NCI-H1417 treated with DMSO at 0.1 percent for 48 hours (cell line): ENCODE measurements at places on chromosomes 5 and 9.
A peak's percentile ranks its signal among the peaks of the same experiment; 100 is the strongest.

DNA sequence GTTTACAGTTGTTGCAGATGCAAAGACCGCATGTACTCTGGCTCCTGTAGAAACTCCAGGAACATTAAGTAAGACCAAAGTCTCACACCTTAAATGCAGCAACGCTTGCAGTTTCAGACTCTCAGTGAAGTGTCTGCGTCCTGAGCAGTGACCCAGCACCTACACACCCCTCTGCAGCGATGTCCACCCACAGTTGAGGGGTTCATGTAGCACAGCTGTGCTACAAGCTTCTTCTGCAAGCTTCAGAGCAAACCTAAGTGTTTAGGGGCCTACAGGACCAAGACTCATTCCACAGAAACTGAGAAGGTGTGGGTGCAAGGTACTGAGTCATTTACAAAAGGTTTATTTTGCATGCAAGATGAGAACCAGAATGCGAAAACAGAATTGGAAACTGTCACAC, 191.0 kb downstream of the IRX2 start:
- DNase-seq = no peak

GRCh38 chr5:152412129-152412528, 7.0 kb upstream of the NMUR2 start:
- no peak for DNase-seq

DNA sequence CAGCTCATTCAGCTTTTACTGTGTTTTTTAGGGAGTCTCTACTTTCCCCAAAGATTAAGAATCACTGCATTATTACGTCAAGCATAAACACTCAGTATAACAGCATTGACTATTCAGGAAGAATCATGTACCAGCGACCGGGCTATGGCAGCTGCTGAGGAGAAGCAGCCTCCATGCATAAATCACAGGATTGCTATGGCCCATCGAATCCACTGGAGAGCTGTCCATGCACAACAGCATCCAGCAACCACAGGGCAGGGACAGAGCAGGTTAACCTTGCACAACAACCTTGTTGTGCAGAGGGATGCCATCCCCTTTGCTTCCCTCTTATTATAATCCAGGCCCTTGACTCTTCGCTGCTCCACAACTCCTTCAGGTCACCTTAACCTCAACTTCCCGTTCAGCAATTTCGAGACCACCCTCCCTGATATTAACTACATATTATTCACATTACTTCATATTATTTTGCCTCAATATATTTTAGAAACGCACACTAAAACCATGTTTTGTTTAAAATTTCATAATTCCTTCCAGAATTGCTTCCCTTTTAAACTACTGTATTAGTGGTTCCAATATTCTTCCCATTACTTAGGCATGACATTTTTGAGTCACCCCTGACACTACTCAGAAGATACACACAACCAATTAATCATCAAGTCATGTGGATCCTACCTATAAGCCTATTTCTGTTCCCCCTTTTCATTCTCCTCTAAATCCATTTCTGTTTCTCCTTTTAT, 991 bp downstream of the IARS1 start:
- DNase-seq = no peak

DNA sequence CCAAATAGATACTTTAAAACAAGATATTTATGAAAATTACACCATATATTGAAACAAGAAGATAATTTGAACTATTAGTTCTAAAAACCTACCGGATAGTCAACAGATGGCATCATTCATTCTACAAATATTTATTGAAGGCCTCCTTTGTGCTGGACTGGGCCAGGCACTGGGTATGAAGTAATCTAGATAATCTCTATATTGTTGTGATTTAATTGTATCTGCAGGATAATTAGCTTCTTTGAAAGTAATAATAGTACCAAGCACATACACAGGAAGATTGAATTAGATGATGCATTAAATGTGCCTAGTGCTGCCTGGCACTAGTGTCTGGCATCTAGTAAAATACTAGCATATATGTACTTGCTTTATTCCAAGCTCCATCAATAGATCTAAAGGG, 735.2 kb upstream of the DMAC1 start:
- DNase-seq = no peak

DNA sequence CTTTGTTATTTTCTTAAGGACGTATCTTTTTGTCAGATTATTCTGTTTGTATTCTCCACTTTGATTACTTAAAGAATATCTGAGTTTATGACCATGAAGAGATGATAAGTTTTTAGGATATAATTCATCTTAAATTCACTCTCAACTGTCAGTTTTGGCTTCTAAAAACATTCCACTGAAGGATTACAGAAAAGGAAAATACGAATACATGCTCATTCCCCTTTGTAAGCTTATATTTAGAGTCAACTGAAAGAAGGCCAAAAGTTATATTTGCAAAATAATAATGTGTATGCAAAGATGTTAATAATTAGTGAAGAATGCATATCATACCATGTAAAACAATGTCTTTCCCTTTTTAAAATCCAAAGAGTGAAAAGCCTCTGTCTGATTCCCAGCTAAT, 52.5 kb downstream of the ZNF474 start:
- DNase-seq = no peak

DNA sequence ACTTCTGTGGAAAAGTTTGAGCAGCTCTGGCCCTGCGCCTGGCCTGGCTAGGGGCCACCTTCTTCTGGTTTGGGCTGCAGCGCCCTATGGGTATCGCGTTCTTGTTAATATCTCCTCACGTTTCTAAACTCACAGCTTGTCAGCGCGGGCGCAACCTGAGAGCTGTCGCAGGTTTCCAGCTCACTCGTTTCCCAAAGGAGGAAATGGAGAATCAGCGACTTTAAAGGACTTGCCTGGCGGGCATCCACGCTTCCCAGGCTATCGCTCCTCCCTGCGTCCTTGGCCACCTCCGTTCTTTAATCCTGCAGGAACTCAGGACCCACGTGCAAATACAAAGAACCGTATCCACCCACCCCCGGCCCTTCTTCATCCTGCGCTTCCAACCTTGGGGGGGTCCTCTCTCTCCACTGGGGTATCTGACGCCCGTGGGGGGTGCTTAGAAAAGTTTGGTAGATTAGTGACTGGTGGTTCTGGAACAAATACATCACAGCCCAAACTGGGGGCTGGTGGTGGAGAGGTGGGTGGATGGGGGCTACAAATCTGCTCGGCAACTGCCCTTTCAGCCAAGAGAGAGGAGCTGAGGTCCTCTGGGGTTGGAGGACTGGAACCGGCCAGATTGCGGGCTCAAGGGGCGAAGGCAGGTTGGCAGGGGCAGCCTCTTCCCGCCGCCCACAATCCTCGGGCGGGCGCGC, 578 bp upstream of the PSAT1 start:
- peak; percentile 8 for DNase-seq

GRCh38 chr5:166695326-166695725, 1596.1 kb upstream of the WWC1 start:
- DNase-seq = no peak

DNA sequence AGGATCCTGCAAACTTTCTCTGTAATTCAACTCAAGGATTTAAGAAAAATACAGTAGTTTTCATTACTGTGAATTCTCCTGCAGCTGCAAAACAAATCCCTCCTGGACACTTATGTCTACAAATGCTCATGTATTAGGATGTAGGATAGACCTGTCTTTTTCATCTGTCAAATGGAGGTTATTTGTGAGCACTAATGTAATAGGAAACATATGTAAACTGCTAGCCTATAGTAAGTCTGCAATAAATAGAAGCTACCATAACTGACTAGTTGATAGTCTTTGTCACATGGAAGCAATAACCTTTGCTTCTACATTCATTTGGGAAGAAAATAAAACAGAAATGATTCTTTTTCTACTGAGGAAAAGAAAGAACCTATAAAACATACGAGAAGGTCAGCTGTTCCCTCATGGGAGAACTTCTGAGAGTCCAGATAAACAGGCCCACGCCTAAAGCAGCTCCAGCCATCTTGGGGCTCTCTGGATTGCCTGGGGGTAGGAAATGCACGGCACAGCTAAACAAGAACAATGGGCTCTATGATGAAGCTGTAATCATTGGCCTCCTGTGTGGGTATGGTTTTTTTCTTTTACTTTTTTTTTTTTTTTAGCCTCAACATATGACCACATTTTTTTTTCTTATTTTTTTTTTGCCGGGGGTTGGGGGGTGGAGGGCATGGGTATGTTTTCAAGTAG, 6.2 kb downstream of the KCNV2 start:
- no peak for DNase-seq

DNA sequence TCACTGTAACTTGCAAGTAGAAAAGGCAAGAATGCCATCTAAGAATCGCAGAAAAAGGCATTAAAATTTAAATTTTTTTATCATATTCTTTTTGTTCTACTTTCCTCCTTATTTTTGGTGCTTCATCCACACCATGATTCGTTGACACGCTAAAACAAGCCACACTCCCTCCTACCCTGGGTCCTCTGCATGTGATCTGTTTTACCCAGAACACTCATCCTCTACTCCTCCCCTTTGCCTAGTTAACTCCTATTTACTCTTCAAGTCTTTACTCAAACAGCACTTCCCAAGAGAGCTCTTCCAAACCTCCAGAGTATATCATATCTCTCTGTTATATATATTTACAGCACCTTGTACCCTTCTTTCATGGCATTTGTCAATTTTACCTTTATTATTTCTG, 61.4 kb upstream of the SRP19 start:
- DNase-seq = no peak

GRCh38 chr5:67814569-67815311, 400.8 kb upstream of the PIK3R1 start:
- DNase-seq = no peak

DNA sequence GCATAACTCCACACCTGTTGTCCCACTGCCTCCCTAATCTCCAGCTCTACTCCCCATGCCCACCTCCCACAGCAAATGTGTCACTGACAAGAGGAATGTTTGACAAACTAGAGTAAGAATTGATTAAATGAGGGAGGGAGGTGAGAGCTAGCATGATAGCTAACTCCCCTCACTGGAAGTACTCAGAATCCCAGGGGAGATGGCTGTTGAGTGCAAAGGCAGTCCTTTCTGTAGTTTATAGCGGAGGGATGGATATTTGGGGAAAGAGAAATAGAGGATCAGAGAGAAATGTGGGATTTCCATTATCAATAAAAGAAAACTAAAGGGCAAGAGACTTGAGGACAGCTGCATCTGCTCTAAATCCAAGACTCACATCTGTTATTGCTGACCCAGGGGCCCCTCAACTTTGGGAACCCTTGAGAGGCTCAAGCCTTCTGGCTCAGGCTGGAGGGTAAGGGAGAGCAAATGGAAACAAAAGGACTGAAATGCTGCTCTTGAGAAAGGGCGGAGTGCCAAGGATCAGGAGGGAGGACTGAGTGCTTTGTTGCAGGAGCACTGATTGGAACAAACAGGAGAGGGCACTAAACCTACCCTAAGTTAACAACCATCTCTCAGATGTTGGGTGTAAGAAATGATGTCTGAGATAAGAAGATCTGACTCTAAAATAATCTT, 372.1 kb downstream of the NTRK2 start:
- no peak for DNase-seq

DNA sequence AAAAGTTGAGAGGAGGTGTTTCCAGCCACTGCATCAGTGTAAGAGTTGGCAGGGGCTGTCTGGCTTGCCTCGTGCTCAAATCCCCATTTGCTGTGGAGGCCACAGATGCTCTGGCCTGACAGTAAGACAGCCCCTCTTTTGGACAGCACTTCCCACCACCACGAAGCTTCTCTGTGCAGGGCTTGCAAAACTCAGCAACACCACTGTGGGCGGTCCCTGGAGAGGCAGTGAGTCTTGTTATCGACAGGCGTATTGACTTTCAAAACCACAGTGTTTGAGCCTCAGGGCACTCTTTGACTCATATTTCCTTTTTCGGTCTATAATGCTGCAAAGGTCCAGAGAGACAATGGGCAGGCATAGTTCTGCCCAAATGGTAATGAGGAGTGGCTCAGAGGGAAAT, 539.5 kb downstream of the EBF1 start:
- DNase-seq = no peak

DNA sequence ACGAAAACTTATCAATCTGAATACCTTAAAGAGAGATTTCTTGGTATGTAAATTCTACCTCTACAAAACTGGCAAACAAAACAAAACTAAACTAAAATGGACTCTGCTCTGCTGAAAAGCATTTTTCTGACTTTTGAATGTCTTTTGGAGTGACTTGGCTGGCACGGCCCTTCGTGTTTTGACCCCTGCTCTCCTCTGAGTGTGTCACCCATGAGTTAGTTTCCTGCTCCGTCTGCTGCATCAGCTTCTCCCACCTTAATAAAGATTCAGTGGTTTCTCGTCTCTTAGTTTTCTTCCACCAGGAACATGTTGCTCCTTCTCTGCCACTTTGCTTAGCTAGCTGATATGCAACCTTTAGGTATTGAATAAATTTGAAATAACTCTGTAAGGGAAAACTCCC, 1084.0 kb upstream of the CDH18 start:
- DNase-seq = no peak

DNA sequence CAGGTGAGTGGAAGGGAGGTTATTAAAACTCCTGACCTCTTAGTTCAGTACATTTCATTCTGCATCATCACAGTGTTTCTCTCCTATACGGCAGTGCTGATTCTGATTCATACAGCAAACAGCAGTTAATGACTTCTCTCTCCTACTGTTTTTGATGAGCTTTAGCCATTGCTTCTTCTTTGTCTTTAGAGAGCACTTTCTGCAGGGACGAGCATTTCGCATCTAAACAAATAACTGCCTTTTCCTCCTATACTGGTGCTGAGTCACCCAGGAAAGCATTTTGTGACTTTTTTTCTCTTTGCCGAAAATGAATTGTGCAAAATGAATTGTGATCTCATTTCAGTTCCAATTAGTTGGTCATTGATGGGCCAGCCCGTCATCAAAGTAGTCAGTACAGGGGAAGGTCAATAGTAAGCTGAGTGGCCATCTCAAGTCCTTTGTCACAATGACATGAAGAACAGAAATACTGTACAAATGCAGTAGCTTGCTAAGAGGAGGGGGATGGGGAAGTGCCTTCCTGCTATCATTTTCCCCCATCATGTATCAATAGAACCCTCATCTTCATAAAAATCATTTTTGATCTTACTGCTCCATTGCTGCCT, 98.5 kb downstream of the INSYN2B start:
- no peak for DNase-seq
